ENCODE measurements at places on chromosomes 5 and 9.

GRCh38 chr5:60916646-60917045 lies 28.2 kb downstream of the ERCC8 start:
- DNase-seq = no peak

DNA sequence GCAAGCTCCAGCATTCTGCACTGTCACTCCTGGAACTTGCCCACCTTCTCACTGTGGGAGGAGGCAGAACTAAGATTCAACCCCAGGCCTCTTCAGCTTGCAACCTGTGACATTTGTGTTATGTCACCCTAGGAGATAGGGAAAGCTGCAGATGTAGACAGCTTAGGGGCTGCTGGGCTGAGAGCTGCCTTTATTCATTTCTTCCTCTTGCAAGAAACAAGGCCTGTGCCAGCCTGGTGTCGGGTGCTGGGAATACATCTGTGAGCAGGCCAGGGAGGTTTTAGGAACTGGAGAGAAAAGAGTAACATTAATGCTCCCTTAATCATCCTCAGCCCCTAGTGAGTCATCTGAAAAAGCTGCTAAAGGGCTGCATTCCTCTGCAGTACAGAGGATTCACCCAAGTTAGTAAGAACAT lies 101.8 kb downstream of the FGF18 start:
- DNase-seq = no peak

DNA sequence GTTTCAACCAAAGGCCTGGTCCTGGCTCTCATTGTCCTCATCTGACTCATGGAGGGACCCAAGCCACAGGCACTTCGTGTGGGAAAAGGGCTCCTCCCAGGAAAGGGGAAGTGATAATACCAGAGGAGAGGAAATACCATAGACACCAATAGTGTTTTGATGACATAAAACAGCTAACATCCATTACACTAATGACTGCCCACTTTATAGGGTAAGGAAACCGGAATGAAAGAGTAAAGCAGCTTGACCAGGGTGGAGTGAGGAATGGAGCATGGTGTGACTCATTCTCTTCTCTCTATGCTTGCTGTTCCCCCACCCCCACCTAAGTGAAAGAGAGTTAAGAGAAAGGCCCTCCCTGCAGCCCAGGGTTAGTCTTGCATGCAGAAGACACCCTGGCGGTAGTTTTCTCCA lies 67.4 kb upstream of the HRH2 start:
- no peak for DNase-seq

- peak; percentile 56 for DNase-seq
Observed at GRCh38 chr5:137751869-137752491, 2.2 kb downstream of the HNRNPA0 start.

- DNase-seq = no peak
Observed at GRCh38 chr5:176830995-176831423, 20.6 kb downstream of the UNC5A start.

DNA sequence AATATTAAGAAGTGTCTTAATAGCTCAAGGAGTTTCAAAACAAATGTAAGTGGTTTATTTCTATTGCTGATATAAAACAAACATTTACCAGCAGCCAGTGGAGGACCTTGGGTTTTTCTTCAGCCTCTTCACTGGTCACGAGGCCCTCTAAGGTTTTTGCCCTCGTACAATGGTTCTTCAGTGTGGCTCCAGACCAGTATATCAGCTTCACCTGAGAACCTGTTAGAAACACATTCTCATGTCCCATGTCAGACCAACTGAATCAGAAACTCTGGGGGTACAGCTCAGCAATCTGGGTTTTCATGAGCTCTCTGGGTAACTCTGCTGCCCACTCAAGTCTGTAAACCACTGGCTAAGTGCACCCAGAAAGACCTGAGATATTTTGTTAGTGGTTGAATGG lies 12.9 kb downstream of the WWC1 start:
- no peak for DNase-seq

DNA sequence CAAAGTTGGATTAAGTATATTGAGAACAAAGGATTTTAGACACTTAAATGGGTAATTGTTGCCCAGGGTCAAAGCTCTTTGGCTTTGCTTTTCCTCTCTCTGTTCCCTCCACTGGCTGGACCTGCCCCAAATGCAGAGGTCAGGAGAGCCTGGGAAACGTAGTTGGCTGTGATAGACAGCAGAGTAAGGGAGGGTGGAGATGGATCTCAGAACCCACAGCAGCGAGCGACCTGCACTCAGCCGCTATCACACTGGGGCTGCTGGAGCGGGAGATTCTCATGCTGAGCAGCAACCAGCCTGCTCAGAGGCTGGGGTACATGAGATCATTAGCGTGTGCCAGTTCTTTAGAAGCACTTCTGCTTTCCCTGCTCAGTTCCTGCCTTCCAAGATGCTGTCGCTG lies 71.8 kb upstream of the TTC23L start:
- no peak for DNase-seq

GRCh38 chr5:171580502-171581265 lies 161.2 kb downstream of the FGF18 start:
- no peak for DNase-seq

DNA sequence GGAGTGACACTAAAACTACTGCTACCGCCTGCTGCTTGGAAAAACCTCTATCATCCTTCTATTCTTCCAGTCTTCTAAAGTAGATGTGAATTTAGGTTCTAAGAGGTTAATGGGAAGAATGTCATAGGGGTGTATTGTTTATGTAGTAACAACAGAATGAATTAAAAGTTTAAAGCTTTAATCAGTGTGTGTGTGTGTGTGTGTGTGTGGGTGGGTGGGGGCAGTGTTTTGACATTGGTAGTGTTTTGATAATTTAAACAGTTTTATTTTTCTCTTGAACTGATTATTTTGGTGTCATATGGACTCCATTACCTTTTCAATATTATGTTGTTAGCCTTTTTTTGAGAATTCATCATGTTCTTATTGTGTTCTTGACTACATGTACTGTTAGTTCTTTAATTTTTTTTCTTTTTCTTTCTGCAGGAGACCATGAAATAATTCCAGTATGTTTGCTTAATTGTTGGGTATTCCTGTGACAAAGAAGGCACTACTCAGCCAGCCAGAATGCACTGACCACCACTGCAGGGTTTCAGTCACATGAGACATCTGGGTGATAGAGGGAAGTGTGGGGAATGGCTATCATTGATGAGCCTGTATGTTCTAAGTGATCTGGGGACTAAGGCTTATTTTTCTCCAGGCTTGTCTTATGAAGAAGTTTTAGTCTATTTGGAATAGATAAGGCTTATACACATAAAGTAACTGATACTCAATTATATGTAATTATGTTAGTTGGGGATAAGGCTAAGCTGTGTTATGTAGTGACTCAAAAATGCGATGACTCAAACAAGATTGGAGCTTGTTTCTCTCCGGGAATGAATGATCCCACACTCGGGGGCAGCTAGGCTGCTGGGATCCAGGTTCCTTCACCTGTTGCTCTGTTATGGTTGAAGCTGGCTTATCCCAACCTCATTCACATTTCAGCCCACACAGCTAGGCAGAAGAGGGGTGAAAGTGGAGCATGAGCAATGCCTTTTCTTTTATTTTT lies 50.2 kb upstream of the ACTBL2 start:
- DNase-seq = no peak

DNA sequence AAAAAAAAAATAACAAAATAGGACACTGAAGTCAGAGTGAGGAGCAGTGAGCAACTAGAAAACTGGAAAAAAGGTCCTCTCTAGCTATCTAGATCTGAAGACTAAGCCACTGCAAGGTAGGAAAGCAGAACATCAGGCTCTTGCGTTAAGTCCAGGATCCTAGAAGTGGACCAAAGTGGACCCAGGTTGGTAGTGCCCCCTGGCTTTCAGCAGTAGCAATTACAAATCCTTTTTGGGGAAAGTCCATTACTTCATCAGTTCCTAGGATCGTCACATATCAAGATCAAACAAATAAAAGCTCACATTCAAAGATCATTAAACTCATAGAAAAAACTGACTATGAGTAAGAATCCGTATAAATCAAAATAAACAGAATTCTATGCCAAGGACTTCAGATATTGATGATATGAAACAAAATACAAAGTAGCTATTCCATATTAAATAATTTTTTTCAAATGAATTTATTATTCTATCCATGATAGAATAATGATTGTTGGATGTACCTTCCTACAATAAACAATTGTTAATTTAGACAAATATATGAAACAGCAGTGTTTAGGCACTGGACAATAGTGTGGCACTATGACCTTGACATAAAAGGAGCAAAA lies 6.5 kb upstream of the RICTOR start:
- DNase-seq = peak; percentile 34

- no peak for DNase-seq
Observed at GRCh38 chr5:32542216-32543059, 42.9 kb upstream of the SUB1 start.

DNA sequence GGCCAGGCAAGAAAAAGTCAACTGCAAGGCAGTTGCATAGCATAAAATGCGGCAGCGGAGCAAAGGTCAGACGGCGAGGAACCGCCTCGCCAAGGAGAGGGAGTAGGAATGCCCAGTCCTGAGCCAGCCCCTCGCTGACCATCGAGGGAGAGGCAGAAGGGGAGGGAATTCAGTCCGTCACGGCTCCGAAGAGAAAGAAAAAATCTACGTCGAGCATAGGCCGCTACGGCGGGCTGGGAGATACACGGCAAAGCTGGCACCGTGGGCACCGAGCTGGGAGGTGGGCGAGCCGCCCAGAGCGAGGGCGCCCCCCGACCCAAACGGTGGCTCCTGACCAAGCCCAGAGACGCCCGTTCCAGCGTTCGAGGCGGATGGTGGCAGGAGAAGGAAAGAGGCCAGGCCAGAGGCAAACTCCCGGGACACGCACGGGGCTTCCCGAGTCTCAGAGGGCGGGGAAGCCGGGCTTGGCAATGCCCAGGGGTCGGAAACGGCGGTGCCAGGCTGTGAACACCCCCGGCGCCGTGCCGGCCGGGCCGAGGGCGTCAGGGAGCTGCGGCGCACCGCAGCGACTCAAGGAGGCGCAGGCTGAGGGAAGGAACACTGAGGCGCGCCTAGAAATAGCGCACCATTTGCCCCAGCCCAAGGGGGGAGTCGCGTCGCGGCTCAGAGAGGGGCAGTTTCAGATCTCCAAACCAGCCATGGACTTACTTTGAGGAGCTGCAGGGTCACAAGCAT lies 518 bp downstream of the SPRY4 start:
- no peak for DNase-seq

- DNase-seq = no peak
Observed at GRCh38 chr5:665541-665955, 27.6 kb downstream of the TPPP start.

GRCh38 chr5:109305352-109305751 lies 104.4 kb downstream of the PJA2 start:
- DNase-seq = no peak

- no peak for DNase-seq
Observed at GRCh38 chr5:147384346-147385193, 125.3 kb downstream of the DPYSL3 start.

- no peak for DNase-seq
Observed at GRCh38 chr5:135491552-135492318, 39.6 kb upstream of the TIFAB start.

DNA sequence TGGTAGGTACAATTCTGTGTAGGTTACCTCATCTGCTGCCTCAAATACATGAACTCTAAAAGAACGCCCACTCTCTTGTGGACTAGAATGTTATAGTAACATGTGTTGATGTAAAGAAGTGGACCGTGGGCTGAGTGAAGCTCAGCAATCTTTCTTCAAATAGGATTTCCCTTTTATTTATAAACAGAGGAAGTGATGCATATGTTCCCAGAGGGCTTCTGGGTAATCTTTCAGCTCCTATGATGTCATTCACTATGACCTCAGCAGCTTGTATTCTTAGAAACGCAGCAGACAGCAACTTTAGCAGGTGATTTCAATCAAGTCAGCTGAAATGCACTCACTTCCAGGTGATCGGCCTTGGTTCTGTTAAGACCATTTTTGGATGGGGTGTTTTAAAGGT lies 14.4 kb downstream of the F2RL2 start:
- peak; percentile 38 for DNase-seq

- DNase-seq = no peak
Observed at GRCh38 chr5:63805151-63805550, 157.1 kb downstream of the HTR1A start.

DNA sequence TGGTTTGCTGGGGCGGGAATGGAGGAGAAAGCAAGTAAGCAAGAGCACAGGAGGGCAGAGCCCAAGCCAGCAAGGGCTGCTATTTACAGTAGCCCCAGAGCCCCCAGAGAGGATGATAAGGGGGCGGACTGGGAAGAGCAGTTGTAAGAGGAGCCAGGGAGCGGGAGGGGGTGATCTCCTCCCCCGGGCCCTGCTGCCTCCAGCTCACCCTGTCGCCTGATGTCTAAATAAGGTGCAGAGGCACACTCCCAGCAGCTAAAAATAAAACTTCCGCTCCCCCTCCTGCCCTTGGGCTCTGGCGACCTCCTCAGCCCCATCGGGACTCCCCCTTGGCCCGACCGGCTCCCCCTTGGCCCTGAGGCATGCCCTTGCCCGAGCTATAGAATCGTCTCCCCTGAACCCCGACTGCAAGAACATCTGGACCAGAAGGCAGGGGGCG lies 14.4 kb upstream of the CCDC69 start:
- DNase-seq = no peak

DNA sequence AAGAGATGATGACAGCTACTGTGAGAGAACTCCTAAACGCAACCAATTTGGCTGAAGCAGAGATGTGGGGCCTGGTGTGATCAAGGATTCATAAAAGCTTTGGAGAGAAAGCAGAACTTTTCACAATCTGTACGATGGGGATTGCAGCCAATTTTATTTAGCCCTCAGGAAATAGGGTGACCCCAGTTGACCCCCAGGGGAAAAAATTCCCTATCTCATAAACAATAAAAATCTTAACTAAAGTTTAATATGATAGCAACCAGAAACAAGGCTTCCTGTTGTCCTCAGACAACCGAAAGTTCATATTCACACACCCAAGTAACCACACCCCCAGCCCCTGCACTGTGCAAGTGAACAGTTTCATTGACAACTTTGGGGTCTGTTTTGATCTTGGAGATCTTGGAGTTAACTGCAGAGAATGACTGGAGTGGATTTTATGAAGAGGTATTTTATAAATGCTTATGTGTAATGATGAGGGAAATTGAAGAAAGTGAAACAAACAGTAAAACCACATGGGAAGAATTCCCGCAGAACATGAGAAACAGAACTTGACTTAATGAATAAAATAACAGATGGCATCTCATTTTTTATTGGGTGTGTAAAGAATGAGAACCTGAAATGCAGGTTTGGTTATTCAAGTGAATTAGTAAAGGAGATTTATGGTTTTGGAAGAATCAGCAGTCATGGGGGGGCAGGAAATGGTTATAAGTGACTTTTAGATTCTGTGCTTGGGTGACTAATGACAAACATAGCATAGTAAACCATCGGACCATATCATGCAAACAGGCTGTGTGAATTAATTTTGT lies 94.5 kb downstream of the PDE4D start:
- no peak for DNase-seq

- DNase-seq = no peak
Observed at GRCh38 chr5:132471944-132472343, 18.6 kb downstream of the IRF1 start.

- DNase-seq = no peak
Observed at GRCh38 chr5:78757269-78758053, 108.9 kb upstream of the LHFPL2 start.

GRCh38 chr5:119339965-119340364 lies 15.9 kb upstream of the TNFAIP8 start:
- no peak for DNase-seq
